ENCODE measurements at places on chromosomes 11 and 22. TPM values are rescaled to one million over a fixed set of nuclear protein-coding genes. Genes with fewer than 3 reads are reported as not detected.

- no peak for DNase-seq
Observed at GRCh38 chr11:127943152-127943551, 644.2 kb downstream of the ETS1 start.

GRCh38 chr11:132244846-132245245 lies 874.4 kb downstream of the NTM start:
- DNase-seq = no peak

GRCh38 chr11:102347462-102348370 lies 702 bp downstream of the BIRC2 start:
- no peak for DNase-seq

SLC22A25 gene
- polyA plus RNA-seq = not detected

- DNase-seq = peak; percentile 69
Observed at GRCh38 chr11:12130180-12130980, 20.0 kb downstream of the MICAL2 start.

CDON gene
- polyA plus RNA-seq = not detected

GRCh38 chr22:34592123-34592740 lies 473.7 kb upstream of the ISX start:
- no peak for DNase-seq

PARVG gene
- polyA plus RNA-seq = 1.1 TPM

ZDHHC13 gene
- 21.7 TPM for polyA plus RNA-seq

PGAP2 gene
- 22.1 TPM for polyA plus RNA-seq

GRCh38 chr22:37166675-37167066 lies 17.0 kb upstream of the IL2RB start:
- peak; percentile 79 for DNase-seq

NXPE2 gene
- polyA plus RNA-seq = not detected

- DNase-seq = no peak
Observed at GRCh38 chr11:77542296-77542695, 47.5 kb upstream of the AQP11 start.

GRCh38 chr11:102831489-102832440 lies 11.6 kb downstream of the MMP3 start:
- DNase-seq = peak; percentile 83

DNA sequence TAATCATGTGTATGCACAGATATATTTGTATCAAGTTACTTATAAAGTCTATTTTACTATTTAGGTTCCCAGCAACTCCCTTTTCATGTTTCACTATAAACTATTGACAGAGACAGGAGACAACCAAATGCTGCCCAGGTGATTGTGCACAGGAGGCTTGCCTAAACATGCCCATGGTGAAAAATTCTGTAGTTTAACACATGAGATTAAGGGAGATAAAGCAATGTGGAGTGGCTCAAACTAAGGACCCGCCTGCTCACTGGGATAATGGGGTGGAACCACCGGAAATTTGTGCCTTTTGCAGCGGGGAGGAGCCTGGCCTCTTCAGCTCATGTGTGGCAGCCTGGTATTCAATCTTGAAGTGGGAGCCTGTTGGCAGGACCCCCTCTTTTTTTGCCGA lies 459.5 kb upstream of the CNTN5 start:
- no peak for DNase-seq

RFPL2 gene
- 0.19 TPM for polyA plus RNA-seq

CTSW gene
- 0.67 TPM for polyA plus RNA-seq

RASGRP2 gene
- polyA plus RNA-seq = 14.6 TPM

OR51E2 gene
- polyA plus RNA-seq = 0.22 TPM

- no peak for DNase-seq
Observed at GRCh38 chr22:30220338-30221012, 26.1 kb downstream of the LIF start.

OR52I1 gene
- polyA plus RNA-seq = not detected

DNA sequence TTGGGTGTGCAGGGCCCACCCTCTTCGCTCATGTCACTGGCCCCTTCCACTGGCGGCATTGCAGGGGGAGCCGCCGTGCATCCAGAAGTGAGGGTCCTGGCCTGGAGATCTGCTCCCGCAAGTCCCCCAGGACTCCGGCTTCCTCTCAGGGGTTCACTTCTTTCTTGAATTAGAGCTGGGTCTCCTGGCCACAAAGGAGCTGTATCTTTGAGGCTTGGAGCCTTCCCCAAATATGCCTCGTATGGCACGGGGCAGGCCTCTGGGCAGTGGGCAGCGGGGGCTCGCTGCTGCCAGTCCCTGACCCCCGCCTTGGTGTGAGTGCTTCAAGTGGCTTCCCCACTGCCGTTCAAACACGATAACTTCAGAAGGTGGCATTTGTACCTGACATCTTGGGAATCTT lies 7.4 kb upstream of the IFITM3 start:
- no peak for DNase-seq

GRCh38 chr11:125312391-125312790 lies 147.8 kb downstream of the PKNOX2 start:
- DNase-seq = no peak

DNA sequence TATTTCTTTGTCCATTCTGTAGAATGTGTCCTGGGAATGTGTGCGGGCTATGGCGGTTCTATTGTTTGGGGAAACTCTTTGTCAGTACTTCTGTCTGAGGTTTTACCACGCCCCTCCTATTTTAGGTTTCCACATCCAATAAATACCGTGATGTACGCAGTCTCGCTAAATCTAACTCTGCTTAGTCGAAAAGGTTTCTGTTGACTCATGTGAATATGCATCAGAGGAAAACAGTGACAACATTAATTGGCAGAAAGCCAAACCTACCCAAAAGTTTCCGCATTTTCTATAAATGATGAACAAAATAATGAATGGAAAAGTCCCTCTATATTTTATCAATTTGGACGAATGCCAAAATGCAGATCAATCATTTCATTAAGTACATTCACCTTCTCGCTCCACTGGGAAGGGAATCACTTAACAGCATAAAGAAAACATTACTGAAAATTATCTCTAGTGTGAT lies 143.4 kb downstream of the MAML2 start:
- DNase-seq = no peak

PAMR1 gene
- polyA plus RNA-seq = 4.6 TPM

CADM1 gene
- 8.5 TPM for polyA plus RNA-seq

FGF3 gene
- polyA plus RNA-seq = not detected

CLMP gene
- polyA plus RNA-seq = 8.3 TPM

DNA sequence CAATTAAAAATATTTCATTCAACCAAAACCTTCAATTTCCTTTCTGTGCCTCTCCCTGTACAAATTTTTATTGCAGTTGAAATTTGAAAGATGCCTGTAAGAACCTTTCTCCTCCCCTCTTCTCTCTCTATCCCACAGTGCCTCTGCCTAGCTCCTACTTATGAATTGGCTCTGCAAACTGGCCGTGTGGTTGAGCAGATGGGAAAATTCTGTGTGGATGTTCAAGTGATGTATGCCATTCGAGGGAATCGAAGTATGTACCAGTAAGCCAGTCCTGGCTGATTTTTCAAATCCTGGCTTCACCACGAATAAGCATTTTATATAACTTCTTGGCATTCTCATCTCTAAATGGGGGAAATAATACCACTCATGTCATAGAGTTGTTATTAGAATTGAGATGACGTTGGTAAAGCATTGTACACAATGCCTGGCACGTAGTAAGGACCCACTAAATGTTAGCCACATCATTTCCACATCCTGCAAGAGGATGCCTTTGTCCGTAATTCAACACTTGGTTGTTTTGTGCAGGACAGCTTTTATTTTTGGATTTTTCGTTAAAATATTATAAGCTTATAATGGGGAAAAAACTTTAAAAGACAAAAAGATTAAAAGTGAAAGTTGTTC lies 6.0 kb downstream of the DDX25 start:
- DNase-seq = no peak

- no peak for DNase-seq
Observed at GRCh38 chr11:1868636-1869291, 15.9 kb downstream of the LSP1 start.

SYT9 gene
- 0.09 TPM for polyA plus RNA-seq

CRYBB2 gene
- polyA plus RNA-seq = 2.7 TPM

GRCh38 chr11:16993495-16993894 lies 20.7 kb downstream of the PLEKHA7 start:
- DNase-seq = peak; percentile 36

IGF2 gene
- polyA plus RNA-seq = 183 TPM

DNA sequence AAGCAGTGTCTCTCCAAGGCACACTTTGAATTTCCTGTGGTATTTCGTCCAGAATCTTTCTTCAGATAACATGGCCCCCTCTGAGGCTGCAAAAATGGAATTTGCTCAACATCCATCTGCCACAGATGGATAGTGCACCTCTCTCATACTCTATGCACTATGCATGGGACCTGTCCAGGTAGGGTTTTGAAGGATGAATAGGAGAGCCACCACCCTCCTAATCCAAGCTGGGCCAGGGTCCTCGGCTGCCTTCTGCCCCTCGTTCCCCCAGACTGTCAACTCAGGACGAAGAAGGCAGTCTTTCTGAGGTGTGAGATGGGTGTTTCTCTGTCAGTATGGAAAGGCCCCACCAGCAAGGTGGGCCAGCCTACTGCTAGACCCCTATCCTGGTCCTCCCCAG lies 56.4 kb downstream of the MN1 start:
- DNase-seq = no peak
